ENCODE measurements at places on chromosomes 11 and 22.

DNA sequence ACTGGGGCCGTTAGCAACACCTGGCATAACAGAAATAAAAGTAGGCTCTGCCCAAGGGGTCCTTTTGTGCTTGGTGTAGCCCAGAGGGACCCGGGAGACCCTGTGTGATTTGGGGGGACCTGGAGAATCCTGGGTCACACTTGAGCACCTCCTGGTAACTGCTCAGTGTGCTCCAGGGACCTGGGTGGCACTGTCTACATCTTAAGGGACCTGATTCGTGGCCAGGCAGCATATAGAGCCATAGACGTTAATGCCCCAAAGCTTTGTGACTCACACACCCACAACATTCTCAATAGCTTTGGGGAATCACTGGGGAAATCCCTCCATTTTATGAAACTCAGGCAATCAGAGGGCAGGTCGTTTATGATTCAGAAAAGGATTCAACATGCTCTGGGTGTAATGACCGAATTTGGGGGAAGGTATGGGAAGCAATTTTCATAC lies 3.6 kb upstream of the IGF2 start:
- DNase-seq: peak; percentile 20

- DNase-seq: no peak
Observed at GRCh38 chr11:44749189-44749588, 22.4 kb downstream of the TSPAN18 start.

DNA sequence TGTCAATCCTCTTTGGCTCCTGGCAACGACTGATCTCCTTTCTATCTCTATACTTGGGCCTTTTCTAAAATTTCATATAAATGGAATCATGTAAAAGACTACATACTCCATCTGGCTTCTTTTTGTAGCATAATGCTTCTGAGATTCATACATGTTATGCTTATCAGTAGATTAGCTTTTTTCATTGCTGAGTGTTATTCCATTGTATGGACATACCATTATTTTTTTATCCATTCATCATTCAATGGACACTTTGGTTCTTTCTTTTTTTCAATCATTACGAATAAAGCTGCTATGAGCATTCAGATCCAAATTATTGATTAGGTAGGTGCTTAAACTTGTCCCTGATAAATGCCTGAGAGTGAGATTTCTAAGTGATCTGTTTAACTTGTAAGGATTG lies 11.7 kb upstream of the ARL14EP start:
- no peak for DNase-seq

DNA sequence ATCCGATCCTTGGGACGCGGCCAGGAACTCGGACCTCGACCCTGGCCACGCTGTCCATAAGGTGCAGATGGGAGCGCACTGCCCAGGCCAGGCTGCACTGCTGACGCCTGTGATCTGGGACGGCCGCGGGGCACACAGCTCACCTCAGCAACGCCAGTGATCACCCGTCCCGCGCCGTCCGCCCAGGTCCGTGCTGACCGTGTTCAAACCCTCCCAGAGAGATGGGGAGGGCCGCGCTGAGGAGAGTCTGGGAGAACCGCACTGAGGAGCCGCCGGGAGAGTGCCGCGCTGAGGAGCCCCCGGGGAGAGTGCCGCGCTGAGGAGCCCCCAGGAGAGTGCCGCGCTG lies 636 bp downstream of the KCNQ1OT1 start:
- DNase-seq: no peak

- DNase-seq: no peak
Observed at GRCh38 chr11:77287136-77287535, 14.3 kb downstream of the GDPD4 start.

DNA sequence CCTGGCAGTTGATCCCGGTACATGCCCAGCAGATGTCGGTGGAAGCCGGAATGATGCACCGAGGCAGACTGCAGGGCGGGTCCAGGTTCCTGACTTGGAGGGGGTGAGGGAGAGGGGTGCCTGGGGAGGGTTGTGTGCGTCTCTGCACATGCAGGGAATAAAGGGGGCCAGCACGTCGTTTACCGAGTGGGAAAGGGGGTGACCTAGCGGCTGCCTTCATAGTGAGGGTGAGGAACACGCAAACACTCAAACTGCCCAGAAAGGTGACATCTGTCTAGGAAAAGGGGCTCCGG lies 801.7 kb downstream of the TBC1D22A start:
- no peak for DNase-seq
